Right kidney (tissue), 9 donors: ENCODE measurements at places on chromosomes 12 and 14.

- DNase-seq: no peak
Observed at GRCh38 chr14:55332654-55333570, 61.7 kb downstream of the FBXO34 start.

- no peak for DNase-seq
Observed at GRCh38 chr12:26188127-26188526, 7.2 kb upstream of the SSPN start.

GRCh38 chr12:10715491-10715890, 7.6 kb downstream of the YBX3 start:
- DNase-seq: no peak

DNA sequence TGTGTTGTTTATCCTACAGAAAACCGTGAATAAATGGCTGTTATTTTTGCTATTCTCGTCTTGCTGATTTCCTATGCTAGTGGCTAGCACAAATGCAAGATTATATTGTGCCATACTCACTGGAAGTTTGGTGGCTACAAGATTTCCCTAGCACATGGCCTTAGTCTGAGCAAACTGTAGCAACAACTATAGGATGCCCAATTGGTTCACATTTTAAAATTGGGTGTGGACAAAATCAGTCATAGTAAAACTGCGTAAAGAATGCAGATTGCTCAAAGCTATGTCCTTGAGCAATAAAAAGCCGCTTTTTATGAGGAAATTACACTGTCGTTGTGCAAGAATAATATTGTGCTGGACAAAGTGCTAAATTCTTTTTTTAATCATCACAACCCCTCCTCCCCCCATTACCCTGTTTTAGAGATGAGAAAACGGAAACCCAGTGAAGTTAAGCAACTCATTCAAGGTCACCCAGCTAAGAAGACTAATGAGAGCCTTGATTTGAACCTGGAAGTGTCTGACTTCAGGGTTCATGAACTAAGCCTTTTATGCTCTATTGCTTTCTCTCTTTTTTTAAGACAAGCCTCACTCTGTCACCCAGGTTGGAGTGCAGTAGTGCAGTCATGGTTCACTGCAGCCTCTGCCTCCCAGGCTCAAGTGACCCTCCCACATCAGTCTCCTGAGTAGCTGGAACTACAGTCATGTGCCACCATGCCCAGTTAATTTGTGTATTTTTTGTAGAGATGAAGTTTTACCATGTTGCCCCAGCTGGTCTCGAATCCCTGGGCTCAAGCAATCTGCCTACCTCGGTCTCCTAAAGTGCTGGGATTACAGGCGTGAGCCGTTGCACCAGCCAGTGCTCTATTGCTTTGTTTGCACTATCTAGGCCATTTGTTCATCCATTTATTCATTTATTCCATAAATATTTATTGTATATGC, 73.6 kb downstream of the SRGAP1 start:
- DNase-seq: peak; percentile 52

GRCh38 chr12:4951083-4951482, 41.4 kb downstream of the KCNA1 start:
- DNase-seq: no peak

DNA sequence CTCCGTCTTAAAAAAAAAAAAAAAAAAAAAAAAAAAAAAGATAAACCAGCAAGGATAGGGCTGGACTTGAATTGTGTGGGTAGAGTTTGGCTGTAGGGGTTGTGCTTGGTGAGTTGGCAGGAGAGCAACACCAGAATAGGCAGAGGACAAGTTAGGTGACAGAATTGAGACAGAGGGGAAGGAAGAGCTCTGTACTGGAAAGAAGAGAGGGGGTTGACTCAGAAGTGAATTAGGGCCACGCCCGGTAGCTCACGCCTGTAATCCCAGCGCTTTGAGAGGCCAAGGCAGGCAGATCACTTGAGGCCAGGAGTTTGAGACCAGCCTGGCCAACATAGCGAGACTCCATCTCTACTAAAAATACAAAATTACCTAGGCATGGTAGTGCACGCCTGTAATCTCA, 6.1 kb upstream of the TMEM30B start:
- no peak for DNase-seq

- DNase-seq: no peak
Observed at GRCh38 chr12:93536111-93536765, 36.2 kb upstream of the SOCS2 start.

DNA sequence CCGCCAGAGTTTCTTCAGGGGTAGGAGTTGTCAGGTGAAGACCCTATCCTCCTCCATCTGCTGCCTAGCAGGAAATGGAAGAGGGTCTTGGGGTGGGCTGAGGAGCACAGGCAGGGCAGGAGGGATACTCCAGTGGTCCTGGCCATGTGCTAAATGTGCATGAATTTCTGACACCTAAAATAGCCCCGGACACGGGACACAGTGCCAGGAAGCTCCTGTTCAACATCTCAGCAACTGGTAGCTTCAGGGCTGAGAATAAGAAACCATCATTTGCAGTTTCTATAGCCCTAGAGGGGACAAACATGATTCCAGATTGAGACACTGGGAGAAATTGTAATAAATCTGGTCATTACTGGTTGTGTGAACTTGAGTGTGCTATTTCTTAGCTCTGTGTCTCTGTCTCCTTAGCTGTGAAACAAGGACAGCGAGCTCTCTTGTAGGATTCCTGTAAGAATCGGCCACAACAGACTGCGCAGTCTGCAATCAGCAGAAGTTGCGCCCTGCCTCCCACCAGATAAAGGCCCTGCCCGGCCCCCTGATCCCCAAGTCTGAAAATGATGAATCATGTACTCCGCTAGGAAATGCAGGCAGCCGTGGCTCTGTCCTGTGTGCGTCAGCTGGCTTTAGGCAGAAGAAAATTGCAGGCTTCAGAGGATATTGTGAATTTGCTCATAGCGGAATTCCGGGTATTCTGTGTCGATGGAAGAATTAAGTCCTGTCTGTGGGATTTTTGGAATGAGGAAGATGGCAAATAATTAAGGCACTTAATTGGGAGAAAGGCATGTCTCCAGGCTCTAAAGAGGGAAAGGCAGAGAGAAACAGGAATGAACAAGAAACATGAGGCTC, 35.2 kb upstream of the MEG3 start:
- no peak for DNase-seq

- no peak for DNase-seq
Observed at GRCh38 chr12:3129301-3130056, 52.3 kb downstream of the TSPAN9 start.

DNA sequence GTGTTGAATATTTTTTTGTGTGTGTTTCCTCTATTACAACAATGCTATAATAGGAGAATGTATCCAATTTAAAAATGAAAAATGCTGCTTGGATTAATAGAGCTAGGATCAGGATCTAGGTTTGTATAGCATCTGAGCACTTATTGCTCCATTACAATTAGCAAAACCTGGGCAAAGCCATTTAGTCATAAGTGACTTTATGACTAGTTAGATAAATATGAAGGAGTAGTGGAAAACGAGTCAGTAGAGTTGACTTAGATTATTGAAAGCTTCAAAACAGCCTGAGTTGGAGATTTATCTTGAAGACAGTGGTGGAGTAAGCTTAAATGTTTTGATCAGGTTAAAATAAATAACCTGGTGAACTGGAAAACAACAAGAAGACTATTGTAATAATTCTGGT, 2.8 kb downstream of the MED21 start:
- DNase-seq: no peak

DNA sequence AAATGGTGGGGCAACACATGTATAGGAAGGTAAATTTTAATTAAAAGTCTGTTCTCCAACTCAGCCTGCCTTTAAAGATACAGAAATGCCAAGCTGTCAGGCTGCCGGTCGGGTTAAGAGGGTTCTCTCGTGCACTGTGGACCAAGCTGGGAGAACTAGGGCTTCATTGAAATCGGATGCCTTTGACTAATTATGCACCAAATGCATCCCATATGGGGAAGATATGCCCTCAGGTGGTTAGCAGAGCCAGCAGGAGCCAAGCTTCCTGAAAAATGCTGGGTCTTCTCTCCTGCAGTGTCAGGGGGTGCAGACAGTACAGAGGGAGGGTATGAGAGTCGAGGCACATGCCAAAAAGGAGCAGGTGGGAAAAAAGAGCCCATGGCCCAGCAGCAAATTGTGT, 236.1 kb downstream of the CACNA1C start:
- no peak for DNase-seq
